Osteocyte (in vitro differentiated cells): ENCODE measurements at places on chromosomes 4 and X. TPM values are rescaled to one million over a fixed set of nuclear protein-coding genes. Genes with fewer than 3 reads are reported as not detected.

DNA sequence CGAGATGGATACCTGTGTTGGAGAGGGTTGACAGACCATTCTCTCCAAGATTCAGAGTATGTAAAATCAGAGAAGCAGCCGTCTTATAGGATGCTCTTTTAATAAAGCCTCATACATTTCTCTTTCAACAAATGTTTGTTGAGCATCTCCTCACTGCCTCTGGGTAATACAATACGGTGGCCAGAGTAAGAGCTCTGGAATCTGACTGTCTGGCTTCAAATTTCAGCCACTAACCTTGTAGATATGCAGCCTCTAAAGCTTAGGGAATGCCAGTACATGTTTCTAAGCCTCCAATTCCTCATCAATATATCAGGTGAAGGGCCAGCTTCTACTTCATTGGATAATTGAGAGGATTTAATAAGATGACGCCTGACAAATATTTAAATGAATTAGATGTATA, 61.3 kb downstream of the CLNK start:
- DNase-seq = no peak

GRCh38 chr4:184740980-184741391, 7.1 kb upstream of the CENPU start:
- no peak for DNase-seq

USP51 gene
- total RNA-seq = 1.6 and 1.7 TPM in 2 replicates

- DNase-seq = no peak
These were observed 313.4 kb upstream of the SLC7A11 start for GRCh38 chr4:138555584-138555983.

GRCh38 chrX:104270916-104271512, 16.3 kb upstream of the ESX1 start:
- DNase-seq = no peak

DNA sequence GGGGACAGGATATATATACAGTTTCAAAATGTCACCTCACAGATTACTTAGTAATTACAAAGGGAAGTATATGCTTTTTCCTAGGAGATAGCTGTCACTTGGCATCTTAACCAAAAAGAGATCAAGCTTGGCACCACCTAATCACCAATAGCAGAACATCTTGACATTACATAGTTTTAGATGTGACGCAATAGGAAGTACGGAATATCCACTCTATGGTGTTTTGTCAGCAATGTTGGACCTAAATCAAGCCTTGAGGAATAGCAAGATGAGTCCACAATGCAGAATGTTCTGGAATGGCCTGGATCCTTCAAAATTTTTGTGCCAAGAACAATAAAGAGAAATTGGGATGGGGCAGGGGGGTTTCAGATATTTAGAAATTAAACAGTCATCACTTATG, 1488.2 kb downstream of the FSTL5 start:
- no peak for DNase-seq

GRCh38 chr4:82630079-82630478, 68.3 kb upstream of the TMEM150C start:
- DNase-seq = no peak

DNA sequence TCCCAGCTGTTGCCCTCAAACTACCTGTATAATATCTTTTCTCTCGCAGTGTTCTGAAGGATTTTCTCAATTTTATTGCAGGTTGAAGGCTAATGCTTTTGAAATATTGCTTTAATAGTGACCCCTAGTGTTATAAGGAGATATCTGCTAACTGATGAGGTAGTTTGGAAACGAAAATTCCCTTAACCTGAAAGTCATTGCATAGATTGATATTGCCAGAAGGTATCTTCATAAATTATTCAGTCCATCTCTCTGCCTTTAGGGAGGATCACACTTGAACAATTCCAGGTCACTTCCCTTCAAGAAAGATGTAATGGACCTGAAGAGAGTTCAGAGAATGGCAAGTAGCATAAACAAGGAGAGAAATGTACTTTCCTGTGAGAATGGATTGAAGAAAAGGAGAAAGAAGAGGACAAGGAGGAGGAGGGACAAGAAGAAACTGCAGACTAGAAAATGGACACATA, 44.1 kb downstream of the TIGD4 start:
- DNase-seq = no peak

GRCh38 chr4:90745176-90745575, 618.0 kb downstream of the CCSER1 start:
- no peak for DNase-seq

DNA sequence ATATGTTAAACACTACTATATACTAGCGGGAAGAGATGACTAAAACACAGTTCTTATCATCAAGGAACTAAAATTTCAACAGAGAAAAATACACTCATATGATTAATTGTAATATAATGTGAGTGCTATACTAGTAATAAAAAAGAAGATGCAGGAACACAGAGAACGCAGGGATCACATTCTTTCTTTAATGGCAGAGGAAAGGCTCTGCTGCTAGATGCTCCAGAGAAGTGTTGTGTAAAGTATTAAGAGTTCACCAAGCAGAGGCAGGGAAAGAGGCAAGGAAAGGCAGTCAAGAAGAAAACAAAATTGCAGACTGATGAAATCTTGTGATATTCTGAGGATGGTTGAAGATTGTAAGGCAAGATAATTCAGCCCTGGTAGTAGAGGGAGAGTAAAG, 394.7 kb downstream of the PDGFC start:
- no peak for DNase-seq

DNA sequence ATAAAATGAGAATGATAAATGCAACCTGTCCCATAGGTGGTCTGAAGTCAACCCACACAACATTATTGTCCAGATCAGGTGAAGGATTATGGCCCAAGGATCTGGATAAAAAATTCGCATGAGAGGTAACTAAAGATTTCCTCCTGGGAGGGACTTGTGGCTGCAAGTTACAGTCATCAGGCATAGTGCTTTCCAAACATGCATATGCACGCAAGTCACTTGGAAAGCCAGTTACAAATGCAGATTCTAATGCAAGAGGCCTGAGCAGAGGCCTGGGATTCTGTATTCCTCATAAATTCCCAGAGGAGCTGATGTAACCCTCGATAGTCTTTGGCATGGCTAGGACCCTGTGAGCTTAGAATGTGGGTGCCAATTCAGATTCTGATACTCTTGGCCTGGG, 21.1 kb downstream of the HS3ST1 start:
- no peak for DNase-seq

GRCh38 chr4:6546681-6547447, 28.1 kb upstream of the MAN2B2 start:
- no peak for DNase-seq

DNA sequence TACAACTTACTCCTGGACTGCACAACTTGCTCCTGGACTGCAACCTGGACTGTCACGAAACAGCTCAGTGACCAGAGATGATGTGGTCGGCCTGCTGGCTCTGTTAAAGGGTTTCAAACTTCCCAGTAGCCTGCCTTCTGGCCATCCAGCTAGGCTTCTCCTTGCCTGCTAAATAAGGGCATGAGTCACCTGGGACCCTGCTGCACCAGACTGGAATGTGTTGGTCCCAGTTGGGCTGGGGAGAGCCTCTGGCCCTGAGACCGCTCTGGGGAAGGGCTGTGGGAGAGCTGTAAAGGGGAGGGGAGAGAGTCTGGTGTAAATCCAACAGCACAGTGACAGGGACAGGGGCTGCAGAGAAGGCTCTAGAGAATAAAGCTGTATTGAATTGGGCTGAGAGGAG, 165.8 kb downstream of the VSIG4 start:
- no peak for DNase-seq

DDIT4L gene
- 0.60 and 0.78 TPM in 2 replicates for total RNA-seq

- no peak for DNase-seq
These were observed 47.5 kb upstream of the NSUN7 start for GRCh38 chr4:40702137-40702799.

NAP1L5 gene
- total RNA-seq = 5.6 and 5.7 TPM in 2 replicates

- DNase-seq = no peak
These were observed 19.3 kb upstream of the DUSP9 start for GRCh38 chrX:153627675-153628111.

DNA sequence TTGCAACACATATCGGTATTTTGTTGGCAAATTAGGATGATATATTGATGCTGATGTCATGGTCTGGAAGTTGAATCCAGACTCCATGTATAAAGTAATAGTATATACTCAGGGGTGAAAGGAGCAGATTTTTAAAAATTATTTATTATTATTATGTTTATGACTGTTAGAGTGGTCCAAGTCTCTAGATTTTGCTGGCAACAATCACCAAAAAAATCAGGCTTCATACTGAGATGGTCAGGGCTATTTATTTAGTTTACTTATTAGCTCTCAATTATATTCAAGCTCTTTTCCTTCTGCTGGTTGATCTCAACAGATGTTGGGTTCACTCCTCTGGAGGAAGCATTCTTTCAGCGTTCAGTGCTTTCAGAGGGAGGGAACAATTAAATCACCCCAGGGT, 73.9 kb upstream of the VCX3B start:
- DNase-seq = no peak

SLC6A8 gene
- total RNA-seq = 74.1 and 77.0 TPM in 2 replicates

- no peak for DNase-seq
These were observed 686.0 kb downstream of the PDHA2 start for GRCh38 chr4:96525898-96526297.

GRCh38 chr4:149293046-149293649, 522.5 kb downstream of the IQCM start:
- DNase-seq = no peak

SEPSECS gene
- 7.8 and 11.6 TPM in 2 replicates for total RNA-seq

DNA sequence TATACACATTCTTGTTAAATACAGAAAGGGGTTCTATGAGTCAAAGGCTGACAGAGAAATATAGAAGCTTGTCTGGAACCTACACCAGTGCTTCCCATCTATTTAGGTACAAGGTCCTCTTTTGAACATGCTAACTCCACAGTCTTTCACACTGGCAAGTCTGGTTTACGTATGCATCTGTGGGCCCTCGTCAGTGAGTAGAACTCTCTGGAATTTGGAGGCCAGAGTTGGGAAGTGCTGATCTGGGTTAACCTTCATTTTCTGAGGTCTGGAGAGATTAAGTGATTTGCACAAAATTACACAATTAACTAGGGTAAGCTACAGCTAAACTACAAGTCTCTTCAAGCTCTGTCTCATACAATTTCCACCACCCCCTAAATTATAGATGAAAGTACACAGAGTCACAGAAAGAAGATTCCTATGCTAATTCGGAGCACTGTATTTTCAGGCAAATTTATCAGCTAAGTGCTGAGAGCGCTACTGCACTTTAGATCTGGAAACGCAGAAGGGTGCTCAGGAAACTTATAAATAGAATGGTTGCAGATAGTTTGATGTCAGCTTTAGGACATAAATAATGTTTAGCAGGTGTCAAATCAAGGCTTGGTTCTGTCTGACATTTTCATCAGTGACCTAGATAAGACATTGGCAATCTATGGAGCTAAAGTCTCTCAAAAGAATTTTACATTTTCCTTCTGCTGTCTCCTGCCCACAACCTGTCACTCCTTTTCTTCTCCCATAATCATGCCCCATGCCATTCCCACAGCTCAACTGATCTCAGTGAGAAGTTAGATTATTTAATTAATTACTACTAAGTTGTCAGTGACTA, 43.0 kb upstream of the PDLIM5 start:
- no peak for DNase-seq

DNA sequence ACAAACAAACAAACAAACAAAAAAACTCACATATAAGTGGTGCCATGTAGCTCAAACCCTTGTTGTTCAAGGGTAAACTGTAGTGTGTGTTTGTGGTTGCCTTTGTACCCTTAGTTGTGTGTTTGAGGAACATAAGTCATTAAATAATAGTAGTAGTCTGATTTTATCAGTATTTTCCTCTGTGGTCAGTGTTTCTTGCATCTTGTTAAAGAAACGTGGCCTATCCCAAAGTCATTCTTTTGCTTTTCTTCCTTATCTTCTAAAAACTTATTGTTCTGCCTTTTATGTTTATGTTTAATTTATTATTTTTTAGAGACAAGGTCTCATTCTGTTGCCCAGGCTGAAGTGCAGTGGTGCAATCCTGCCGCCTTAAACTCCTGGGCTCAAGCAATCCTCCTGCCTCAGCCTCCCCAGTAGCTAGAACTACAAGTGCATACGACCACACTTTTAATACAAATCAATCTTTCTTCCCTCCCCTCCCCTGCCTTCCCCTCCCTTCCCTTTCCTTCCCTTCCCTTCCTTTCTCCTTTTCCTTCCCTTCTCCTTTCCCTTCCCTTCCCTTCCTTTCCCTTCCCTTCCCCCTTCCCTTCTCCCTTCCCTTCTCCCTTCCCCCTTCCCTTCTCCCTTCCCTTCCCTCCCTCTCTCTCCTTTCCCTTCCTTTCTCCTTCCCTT, 26.4 kb downstream of the PRIMPOL start:
- no peak for DNase-seq

- no peak for DNase-seq
These were observed 61.8 kb downstream of the FHDC1 start for GRCh38 chr4:152997771-152998487.

DNA sequence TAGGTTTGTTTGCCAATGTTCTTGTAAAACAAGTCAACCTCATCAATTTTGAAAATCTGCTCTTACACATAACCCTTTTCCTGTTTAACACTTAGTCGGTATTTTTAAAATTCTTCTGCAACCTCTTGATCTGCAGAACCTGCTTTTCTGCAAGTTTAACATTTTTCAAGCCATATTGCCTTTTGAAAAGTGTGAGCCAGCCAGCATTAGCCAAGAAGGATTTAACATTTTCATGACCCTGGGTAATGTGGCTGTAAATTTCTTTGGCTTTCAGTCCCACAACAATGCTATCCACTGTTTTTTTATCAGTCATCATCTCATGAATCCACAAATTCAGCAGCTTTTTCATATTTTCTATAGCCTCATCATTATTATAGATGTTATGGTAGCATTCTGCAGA, 956.5 kb downstream of the FAT4 start:
- DNase-seq = no peak

GPC3 gene
- total RNA-seq = 18.6 and 19.6 TPM in 2 replicates

PRDM8 gene
- 0.10 and 0.13 TPM in 2 replicates for total RNA-seq

RASL11B gene
- 0.73 and 0.94 TPM in 2 replicates for total RNA-seq

OPRPN gene
- not detected in 2 replicates for total RNA-seq

- DNase-seq = no peak
These were observed 25.9 kb downstream of the CC2D2A start for GRCh38 chr4:15495621-15496020.

- DNase-seq = no peak
These were observed 144.6 kb upstream of the MAP3K15 start for GRCh38 chrX:19659929-19660328.

- no peak for DNase-seq
These were observed 46.2 kb downstream of the DIPK2B start for GRCh38 chrX:45154462-45154861.

GRCh38 chr4:31784558-31784957, 1064.4 kb downstream of the PCDH7 start:
- no peak for DNase-seq

BBS12 gene
- 3.3 and 3.6 TPM in 2 replicates for total RNA-seq

DNA sequence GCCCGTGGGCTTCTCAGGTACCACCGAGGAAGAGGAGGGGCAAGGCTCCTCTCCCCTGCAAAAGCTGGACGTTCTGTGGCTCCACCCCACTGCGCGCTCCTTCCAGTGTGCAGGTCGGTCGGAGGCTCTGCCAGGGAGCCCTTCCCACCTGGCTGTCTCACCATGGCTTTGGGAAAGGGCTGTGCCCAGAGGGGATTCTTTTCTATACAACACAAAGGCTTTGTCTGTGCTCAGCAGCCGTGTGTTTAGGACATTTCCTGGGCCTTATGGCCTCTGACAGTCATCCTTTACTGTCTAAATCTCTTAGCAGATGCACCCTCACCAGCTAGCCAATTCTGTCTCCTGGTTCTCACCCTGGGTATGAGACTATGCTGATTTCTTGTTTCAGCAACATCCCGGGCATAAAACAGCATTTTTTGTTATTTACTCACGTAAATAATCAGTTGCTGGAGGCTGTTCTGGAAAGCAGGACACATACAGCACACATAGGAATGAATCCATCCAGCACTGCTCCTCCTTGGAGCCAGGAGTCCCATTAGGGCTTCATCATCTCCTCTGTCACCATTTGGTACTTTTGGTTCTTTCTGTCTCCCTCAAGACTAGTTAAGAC, 20.4 kb upstream of the ATXN3L start:
- DNase-seq = no peak

GRCh38 chr4:41331224-41331623, 74.5 kb downstream of the UCHL1 start:
- DNase-seq = no peak
